ENCODE measurements at places on chromosomes 6 and 20. TPM values are rescaled to one million over a fixed set of nuclear protein-coding genes. Genes with fewer than 3 reads are reported as not detected.

NKX2-4 gene
- total RNA-seq: not detected

CD93 gene
- 16.9 TPM for total RNA-seq

TREML1 gene
- total RNA-seq: not detected

FOXF2 gene
- 1.2 TPM for total RNA-seq

PCK1 gene
- total RNA-seq: 0.15 TPM

CRISP1 gene
- total RNA-seq: not detected

KCNQ5 gene
- 0.24 TPM for total RNA-seq

DDX27 gene
- total RNA-seq: 23.4 TPM

Data from cardiac ventricle fibroblast (primary cell).